ENCODE measurements at places on chromosomes 2 and 18. TPM values are rescaled to one million over a fixed set of nuclear protein-coding genes. Genes with fewer than 3 reads are reported as not detected.
A peak's percentile ranks its signal among the peaks of the same experiment; 100 is the strongest.

ALPI gene
- total RNA-seq: 0.20 TPM

CRYGC gene
- not detected for total RNA-seq

UGT1A1 gene
- total RNA-seq: not detected

ANTXR1 gene
- total RNA-seq: 45.7 TPM

DNA sequence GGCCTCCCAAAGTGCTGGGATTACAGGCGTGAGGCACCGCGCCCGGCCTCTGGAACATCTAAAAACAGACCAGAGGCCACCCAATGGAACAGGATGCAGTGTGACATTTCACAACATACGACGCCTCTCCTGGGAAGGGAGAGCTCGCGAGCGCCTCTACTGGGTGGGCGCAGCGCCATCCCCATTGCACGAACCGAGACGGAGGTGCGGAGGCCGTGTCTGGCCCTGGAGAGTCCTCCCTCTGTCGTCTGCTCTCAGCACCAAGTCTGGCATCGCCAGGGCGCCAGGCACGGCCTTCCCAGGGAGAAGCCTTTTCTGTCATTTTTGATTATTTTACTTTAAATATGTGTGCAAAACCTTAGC is 9.4 kb upstream of the GBX2 start:
- peak; percentile 65 for DNase-seq

- no peak for DNase-seq
Measured at GRCh38 chr2:195505701-195506100, 151.3 kb upstream of the SLC39A10 start.

- DNase-seq: no peak
Measured at GRCh38 chr2:155703917-155704316, 628.6 kb downstream of the NR4A2 start.

GRCh38 chr2:27290549-27290948 is 8.3 kb downstream of the TRIM54 start:
- no peak for DNase-seq

DNA sequence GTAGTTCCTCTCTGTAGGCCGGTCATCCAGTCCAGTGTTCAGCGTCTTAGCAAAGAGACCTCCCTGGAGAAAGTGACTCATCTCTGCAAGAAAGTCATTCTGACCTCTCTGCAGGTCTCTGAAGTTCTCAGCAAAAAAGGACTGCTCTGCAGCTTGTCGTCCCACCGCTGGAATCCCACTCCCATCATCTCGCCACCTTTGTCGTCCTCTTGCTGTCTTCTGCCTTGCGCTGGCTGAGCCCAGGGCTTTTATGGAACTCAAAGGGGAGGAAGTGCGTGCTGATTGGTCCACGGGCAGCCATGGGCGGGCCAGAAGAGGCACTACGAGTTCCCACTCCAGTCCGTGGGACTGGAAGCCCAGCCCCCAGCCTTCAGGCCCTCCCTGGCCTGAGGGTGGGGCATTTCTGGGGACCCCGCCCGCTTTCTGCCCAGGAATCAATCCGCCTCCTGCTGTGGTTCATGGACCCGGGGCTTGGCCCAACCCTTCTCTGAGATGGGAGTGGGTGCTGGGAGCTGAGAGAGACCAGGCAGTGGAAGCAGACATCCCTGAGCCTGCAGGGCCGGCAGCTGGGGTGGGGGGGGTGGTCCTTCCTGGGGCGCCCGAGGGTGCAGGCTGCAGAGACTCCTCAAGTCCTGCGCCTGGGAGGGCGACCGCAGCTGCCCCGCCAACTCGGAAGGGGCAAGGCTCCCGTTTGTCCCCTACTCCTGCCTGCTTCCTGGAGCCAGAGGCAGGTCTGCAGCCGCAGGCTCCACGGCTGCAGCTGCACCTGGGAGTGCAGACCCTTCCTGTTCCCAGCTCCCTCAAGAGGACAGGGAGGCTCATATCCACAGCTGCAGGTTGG is 660.7 kb upstream of the RAB6C start:
- DNase-seq: no peak

Data from spinal cord (tissue), 10 donors.